ENCODE measurements at places on chromosomes 1 and 21.

DNA sequence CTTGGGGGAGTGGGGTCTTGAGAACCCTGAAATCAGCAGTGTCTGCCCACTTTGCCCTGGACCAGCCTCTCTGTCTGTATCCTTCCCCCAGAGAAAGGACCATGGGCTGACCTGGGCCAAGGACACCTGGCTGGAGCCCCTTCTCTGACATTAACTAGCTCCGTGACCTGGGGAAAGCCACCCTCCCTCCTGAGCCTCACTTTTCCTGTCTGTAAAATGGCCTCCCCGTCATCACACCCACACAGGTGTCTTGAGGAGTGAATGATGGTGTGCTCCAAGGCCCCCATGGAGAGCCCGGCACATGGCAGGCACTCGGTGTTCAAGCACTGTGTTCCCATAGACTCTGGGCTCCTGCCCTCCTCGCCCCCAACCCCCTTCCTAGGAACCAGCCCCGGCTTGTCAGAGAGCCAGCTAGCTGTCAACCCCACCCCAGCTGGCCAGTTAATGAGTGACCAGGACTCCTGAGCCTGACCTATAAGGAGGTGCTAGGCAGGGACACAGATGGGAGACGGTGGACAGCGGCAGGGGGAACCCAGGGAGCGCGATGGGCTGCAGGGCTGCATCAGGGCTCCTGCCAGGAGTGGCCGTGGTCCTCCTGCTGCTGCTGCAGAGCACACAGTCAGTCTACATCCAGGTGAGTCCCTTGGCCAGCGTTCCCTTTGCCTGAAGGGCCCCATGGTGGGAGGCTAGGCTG lies at the start of gene GUCA2B:
Gene GUCA2B (plus strand): TSS at position 504 of the 694 bp plus-strand sequence. CDS start 41 bp downstream, at position 545.
- no peak for DNase-seq

DNA sequence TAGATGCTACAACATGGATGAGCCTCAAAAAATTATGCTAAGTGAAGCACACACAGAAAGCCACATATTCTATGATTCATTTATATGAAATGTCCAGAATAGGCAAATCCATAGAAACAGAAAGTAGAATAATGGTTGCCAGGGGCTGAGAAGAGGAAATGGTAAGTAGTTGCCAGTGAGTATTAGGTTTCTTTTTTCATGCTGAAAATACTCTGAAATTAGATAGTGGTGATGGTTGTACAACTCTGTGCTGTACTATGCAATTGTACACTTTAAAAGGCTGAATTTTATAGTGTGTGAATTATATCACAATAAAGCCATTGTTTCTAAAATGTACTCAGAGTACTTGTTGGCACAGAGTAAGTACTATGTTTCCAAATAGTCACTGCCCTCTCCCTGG lies 15.5 kb upstream of the GFI1 start:
- DNase-seq, result no peak

- no peak for DNase-seq
Observed at GRCh38 chr21:28253338-28253737, 739.3 kb downstream of the LTN1 start.

DNA sequence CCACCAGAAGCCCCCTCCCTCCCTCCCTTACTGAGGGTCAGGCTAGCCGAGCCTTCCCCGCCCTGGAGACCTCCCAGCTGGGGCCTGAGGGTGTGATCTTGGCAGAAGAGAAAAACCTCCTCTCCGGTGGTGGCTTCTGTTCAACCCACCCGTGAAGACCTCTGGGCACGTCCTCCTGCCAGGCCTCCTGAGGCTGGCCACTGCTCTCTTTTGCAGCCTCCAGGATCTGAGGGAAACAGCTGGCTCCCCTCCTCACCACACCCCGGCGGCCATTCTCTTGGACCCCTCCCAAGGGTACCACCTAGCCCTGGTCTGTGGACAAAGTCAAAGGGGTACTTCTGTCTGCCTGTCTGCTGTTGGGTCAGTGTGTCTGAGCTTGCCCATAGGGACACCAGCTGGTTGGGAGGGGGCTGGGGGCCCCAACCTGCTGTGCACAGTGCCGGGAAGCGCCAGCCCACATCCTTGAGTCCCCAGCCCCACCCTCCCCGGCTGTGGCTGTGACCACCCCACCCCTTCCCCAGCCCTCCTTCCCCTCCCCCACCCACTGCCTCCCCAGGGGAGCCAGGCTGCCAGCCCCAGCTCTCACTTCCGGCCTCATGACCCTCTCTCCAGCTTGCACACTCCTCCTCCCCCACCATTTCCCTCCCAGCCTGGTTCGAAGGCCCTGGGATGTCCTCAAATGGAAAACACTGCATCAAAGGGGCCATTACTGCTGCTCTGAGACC lies 48.1 kb downstream of the AHDC1 start:
- no peak for DNase-seq

DNA sequence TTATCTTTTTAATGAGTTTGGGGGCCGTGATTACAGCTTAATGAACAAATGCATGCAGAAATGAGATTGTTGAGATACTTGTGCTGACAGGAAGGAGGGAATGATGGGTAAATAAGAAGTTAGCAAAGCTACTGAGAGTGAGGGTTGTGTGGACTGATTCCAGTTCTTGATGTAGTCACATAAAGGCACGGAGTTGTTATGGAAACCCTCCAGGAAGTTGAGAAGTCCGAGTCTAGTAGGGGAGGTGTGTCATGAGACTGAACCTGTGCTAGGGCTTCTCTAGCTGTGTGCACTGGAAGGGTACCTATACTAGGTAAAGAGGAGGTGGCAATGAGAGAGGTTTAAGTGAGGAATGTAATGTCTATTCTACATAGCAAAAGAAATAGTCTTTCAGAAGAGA lies 475.7 kb downstream of the USP25 start:
- DNase-seq, result no peak

DNA sequence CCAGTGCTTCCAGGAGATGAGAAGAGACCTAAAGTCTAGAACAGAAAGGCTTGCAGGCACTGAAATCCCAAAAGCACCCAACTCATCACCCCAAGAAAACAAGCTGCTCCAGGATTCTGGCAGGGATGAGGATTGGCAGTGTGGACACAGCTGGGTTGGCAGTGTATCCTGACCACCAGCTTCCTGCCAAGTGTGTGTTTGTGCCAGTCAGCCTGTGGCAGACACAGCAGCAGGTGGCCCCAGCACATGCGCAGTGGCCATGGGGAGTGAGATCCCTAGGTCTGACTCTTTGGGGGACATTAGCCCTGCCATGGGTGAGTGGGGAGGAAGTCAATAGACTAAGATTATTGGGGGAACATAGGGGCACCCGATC lies 8.7 kb upstream of the SNAPIN start:
- DNase-seq, result no peak

GRCh38 chr1:3676581-3677470 lies 24.5 kb downstream of the TP73 start:
- DNase-seq, result no peak

- no peak for DNase-seq
Observed at GRCh38 chr1:116356673-116357072, 16.4 kb upstream of the ATP1A1 start.

DNA sequence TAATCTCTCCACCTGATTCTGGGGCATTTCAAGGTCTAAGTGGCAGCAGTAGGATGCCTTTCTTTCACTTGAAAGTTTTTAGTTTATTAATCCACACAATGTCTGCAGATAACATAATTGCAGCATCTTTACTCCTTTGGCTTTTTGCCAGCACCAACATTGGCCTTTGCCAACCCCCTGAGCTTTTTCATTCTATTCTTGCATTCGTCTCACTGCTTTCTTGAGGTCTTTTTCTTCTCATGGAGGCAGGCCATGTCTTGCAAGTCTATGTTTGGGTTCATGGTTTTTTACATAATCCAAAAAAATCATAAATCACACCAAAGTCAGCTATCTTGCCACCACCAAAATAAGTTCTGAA lies 30.4 kb upstream of the COG2 start:
- DNase-seq, result no peak

DNA sequence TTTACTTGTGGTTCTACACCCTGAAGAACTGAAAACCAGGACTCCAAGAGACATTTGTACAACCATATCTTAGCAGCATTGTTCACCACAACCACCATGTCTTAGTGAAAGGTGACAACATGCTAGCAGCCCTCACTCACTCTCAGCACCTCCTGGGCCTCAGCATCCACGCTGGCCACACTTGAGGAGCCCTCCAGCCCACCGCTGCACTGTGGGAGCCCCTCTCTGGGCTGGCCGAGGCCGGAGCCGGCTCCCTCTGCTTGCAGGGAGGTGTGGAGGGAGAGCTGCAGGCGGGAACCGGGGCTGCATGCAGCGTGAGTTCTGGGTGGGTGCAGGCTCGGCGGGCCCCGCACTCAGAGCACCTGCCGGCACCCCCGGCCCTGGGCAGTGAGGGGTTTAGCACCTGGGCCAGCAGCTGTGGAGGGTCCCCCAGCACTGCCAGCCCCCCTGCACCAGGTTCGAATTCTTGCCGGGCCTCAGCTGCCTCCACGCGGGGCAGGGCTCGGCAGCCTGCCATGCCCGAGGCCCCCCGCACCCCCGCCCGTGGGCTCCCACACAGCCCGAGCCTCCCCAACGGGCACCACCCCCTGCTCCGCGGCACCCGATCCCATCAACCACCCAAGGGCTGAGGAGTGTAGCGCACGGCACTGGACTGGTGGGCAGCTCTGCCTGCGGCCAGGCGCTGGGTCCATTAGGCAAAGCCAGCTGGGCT lies 9.2 kb downstream of the C1orf159 start:
- no peak for DNase-seq

- DNase-seq, result no peak
Observed at GRCh38 chr1:88053065-88053464, 631.0 kb upstream of the PKN2 start.

DNA sequence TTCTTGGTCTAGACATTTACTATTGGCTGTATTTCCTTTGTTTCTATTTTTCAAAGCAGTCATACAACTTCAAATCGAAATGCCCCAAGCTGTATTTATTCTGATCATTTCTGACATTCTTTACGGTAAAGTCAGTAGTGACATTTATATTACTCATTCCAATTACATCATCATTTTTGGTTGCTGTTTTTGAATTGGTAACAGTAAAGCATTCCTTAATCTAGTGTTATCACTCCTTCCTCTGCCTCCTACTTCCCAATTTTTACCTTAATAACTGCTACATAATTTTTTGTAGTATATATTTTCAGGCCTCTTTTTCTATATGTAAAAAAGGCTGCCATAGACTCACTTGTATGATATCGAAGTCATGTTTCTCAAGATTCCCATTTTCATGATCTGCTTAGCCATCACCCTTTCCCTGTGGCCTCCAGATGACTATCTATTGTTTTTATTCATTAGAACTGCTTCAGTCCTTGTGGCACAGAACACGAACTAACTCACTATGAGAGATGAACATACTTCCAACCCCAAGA lies 167.2 kb downstream of the RUNX1 start:
- no peak for DNase-seq

DNA sequence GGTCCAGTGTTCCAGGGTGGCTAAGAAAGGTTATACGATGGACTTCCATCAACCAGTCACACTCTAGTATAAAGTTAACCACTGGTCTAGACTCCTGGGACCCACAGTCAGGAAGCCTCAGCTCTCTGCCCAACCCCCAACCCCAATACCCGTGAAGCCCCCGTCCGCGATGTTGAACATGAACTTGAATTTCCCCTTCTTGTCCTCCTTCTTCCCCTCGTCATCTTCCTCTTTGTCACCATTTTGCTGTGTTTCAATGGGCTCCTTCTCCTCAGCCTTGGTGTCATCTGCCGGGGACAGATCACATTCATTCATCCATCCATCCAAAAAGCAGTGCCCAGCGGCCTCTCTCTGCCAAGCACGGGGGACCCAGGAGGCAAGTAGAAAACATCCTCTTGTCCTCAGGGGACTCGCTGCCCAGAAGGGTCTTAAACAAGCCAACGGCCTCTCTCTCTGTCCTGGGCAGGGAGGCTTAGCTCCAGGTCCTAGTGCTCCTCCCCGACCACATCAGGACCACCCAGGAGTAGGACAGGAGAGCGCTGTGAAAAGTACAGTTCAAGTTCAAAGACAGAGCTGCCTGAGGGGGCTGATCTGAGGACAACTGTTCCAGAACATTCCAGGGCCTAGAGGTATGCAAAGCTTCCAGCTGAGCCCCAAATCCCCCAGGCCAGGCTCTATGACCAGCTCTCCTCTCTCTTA lies 66.5 kb downstream of the KCNAB2 start:
- DNase-seq, result no peak

GRCh38 chr1:12433323-12434053 lies 184.5 kb downstream of the DHRS3 start:
- DNase-seq, result no peak

DNA sequence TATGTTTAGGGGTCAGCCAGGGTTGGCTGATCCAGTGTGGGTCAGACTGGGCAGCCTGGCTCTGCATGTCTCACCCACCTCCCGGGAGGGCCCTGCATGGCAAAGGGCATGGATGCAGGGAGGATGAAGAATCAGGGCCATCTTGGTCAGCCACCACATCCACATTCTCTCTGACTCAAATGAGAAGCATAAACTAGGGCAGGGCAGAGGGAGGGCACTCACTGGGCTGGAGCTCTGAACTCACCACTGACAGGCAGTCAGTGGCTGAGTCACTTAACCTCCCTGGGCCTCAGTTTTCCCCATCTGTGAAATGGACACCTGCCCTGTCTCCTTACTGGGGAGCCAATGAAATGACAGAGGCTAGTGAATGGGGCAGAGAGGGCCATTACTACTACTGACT lies 4.3 kb upstream of the CELA2A start:
- no peak for DNase-seq

GRCh38 chr1:38507563-38507962 lies 352.0 kb downstream of the RRAGC start:
- DNase-seq, result no peak

GRCh38 chr1:112509005-112509659 lies 367 bp downstream of the WNT2B start:
- DNase-seq, result no peak

GRCh38 chr1:116466810-116467557 lies 93.9 kb downstream of the ATP1A1 start:
- no peak for DNase-seq

DNA sequence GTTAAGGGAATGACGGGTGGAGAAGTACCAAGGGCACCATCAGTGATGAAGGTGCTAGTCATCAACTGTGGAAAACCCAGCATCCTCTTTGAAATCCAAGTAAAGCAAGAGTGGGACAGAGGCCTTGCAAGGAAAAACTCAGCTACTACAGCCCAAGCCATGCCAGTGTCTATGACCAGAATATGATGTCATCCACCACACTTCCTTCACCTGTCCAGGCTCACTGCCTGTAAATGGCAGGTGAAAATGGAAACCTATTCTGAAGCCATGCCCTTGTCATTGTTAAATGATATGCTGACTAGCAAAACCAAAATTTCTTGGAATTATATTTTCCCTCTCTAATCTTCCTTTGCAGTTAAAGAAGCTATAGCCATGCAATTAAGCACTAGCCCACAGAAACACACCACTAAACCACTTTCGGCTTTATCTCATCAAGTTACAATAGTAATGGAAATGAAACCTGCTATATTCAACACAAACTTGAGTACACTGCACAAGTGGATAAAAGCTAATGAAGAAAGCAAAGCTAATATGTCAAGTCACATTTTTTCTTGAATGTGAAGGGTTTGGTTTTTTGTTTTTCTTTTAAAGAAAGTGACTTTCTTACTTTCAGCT lies 96.3 kb upstream of the RALGPS2 start:
- DNase-seq, result no peak

DNA sequence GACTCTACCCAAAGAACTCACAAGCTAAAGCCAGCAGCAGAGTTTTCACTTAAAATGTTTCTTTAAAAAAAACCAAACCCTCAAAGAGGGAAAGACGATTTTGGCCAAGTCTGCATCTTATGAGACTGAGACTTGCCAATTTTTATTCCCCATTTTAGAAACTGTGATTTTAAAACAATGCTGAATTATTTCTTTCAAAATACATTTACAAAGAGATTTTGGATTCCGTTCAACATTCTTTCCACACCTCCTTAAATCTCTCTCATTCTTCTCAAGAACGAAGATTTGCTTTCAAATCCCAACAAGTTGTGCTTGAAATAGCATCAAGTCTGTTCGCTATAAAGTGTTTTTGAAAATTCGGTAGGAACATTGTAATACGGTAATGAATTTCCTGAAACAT lies 133.9 kb upstream of the VANGL1 start:
- no peak for DNase-seq
